ENCODE measurements at places on chromosomes 5 and 9. TPM values are rescaled to one million over a fixed set of nuclear protein-coding genes. Genes with fewer than 3 reads are reported as not detected.

GRCh38 chr5:103842936-103843335, 280.3 kb upstream of the NUDT12 start:
- no peak for DNase-seq
- H3K4me3 ChIP-seq, result no peak overlapping the region
- H3K27ac ChIP-seq, result no peak overlapping the region
- no peaks in the 10 kb centered on the region for H3K36me3 ChIP-seq

DNA sequence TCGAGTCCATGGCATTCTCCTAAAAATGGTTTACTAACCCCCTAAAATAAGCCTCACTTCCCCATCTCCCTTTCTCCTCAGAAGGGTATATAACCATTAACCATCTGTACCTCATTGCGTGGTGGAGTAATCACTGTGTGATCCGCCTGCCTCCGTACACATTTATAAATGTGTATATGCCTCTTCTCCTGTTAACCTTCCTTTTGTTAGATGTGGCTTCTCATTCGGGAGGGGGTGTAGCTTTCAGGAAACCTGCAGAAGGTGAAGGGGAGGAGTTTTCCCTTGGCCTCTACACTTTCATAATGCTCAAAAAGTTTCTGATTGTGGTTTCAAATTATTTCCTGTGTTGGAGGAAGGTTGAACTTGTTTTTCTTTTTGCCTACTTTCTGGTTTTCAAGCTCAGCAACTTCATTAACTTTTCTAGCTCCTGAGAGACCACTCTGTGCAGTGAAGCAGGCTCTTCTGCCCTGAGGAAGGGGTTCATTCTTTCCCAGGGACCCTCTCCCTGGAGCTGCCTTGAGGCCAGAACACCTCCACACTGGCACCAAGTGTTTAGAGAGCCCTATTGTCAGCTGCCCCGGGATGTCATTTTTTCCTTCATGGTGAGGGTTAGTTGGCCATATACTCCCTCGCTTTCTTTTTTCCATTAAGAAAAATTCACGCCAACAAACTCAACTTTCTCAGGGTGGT, 46.9 kb downstream of the RASGRF2 start:
- DNase-seq, result no peak
- H3K27ac ChIP-seq, result no peak overlapping the region
- H3K4me1 ChIP-seq, result no peaks in the 10 kb centered on the region
- no peak overlapping the region for H3K4me3 ChIP-seq

- no peaks in the 10 kb centered on the region for H3K4me1 ChIP-seq
- no peaks in the 10 kb centered on the region for H3K36me3 ChIP-seq
- H3K27me3 ChIP-seq, result no peaks in the 10 kb centered on the region
- DNase-seq, result no peak
Measured at GRCh38 chr5:25094219-25094618, 449.4 kb upstream of the CDH10 start.

- H3K27me3 ChIP-seq, result no peaks in the 10 kb centered on the region
- H3K27ac ChIP-seq, result no peak overlapping the region
- peaks cover 7% of the 10 kb centered on the region for H3K4me1 ChIP-seq
- no peaks in the 10 kb centered on the region for H3K36me3 ChIP-seq
- H3K4me3 ChIP-seq, result no peak overlapping the region
- no peak for DNase-seq
Measured at GRCh38 chr5:33774341-33774740, 117.4 kb downstream of the ADAMTS12 start.

Gene BASP1
- 31.9 TPM for total RNA-seq

Gene HTR1A
- not detected for total RNA-seq

Gene TNFSF15
- total RNA-seq, result 0.57 TPM

Gene SPATA6L
- total RNA-seq, result 23.8 TPM
